ENCODE measurements at places on chromosomes 6 and 20.

DNA sequence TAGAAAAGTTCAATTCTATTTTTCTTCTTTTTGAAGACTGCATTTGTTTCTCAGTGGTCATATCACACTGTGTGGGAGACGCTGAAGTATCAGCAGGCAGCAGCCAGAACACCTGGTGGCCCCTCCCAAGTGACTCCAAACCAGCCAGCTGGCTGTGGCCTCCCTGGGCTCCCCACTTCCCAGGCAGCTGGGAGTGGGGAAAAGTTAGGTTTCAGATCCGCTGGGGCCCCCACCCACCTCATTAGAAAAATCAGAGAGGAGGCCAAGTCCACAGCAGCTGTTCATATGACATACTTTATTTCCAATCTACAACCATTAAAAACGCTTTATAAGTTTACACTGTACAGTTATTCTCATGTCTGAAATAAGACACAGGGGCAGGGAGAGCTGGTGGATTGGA lies 3.6 kb upstream of the DSN1 start:
- DNase-seq = no peak

DNA sequence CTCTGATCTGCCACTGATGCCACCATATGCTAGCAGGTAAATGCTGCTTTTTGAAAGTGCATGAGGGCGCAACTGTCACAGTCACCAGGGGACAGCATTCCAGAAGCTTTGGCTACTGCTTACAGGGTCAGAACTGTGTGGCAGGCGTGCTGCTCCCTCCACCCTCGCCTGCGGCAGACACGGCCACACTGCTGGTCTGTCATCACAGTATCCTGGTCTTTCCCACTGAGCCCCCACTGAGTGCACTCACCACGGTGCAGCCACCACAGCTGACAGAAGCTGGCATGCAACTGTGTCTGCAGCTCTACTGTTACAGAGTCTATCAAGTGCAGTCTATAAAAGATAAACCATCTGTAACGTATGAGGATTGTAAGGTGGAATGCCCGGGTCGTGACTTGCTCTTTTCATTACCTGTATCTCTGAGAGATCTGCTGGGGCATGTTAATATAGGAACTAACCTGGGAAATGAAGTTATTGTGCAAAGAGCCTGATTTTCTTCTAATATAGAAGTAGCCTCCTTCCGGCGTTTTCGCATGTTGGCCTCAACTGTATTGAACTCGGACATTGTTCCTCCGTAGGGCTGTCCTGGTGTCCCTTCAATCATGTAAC lies 24.5 kb downstream of the GCLC start:
- DNase-seq = no peak

- DNase-seq = no peak
Observed at GRCh38 chr6:37630281-37630799, 67.3 kb downstream of the MDGA1 start.

- no peak for DNase-seq
Observed at GRCh38 chr6:140017470-140017869, 643.0 kb upstream of the CITED2 start.

- DNase-seq = no peak
Observed at GRCh38 chr6:68633972-68634725, 933 bp upstream of the ADGRB3 start.

DNA sequence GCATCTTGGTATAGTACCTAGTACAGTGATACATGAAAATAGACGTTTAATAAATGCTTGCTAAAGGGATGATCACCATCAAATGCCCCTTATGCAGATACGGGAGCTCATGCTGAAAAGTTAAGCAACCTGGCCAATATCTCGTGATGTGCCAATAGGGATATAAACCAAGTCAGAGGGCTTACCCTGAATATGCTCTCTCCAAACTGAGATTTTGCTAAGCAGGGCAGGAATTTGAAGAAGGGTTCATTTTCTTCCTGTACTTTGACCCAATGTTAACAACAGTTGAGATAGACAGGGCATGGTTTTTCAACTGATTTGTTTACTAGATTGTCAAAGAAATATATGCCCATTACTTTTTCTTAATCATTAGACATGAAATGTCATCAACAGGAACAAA lies 219.3 kb upstream of the PREP start:
- no peak for DNase-seq

DNA sequence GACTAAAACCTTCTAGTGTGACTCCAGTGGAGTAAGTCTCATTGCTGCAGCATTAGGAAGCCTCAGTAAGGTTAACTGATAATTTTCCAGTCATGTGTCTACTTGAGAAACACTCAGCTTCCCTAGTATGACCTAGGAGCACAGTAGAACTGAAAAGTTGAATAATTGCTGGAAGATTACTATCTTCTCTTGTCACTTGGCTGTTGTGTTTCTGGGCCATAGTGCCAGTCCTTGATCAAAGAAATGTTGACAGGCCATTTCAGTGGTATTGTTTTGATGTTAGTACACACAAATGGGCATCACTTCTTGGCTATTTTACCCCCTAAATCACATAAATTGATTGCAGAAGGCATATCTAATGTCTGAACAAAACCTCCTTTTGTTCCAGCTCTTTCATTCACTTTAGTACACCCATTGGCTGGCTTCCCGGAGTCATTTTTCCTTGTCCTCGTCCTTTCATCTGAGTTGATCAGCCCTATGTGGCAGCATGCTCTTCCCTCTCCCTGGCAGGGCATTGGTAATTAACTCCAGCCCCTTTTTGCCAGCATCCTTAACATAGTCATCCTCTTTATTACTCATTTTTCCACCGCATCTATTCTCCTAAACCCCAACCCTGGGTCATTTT lies 6.0 kb downstream of the ENPP3 start:
- no peak for DNase-seq

DNA sequence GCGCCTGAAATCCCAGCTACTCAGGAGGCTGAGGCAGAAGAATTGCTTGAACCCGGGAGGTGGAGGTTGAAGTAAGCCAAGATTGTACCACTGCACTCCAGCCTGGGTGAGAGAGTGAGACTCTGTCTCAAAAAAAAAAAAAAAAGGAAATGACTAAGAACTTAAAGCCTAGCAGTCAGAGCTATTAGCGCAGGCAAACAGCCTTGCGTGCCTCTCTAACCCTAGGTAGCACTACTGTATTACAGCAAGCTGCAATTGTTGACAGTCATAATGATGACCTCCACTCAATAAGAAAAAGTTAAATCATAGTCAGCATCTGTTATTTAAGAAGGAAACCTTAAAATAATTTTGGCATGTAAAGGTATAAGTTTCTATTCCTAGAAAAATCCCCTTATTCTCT lies 14.4 kb downstream of the GSS start:
- DNase-seq = no peak

DNA sequence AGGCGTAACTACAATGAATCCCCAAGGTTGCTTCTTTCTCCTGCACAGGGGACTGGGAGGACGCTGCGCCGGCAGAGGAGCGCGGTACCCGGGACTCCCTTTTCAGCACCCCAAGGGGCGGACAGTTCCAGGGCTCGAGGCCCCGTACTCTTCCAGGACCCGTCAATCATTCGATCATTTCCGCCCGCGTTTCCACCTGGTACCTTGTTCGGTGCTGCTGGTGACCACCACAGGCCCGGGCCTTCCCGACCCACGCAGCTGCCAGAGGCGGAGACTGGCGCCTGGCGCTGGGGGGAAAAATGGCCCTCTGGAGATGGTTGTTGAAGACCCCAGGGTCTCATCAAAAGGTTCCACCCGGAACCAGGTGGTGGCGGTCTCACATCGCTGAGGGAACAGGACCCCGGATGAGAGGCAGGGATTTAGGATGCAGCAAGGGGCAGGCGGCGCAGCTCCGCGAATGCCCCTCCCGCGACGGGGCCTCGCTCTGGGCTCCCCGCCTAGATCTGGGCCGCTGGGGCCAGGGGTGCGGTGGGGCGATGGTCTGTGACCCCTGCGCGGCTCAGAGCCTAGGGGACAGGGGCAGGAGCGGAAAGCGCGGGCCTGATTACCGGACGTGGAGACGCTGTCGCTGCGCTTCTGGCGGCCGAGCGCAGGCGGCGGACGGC lies 744 bp downstream of the VSX1 start:
- no peak for DNase-seq

GRCh38 chr20:37907677-37908401 lies 4.9 kb downstream of the VSTM2L start:
- no peak for DNase-seq

DNA sequence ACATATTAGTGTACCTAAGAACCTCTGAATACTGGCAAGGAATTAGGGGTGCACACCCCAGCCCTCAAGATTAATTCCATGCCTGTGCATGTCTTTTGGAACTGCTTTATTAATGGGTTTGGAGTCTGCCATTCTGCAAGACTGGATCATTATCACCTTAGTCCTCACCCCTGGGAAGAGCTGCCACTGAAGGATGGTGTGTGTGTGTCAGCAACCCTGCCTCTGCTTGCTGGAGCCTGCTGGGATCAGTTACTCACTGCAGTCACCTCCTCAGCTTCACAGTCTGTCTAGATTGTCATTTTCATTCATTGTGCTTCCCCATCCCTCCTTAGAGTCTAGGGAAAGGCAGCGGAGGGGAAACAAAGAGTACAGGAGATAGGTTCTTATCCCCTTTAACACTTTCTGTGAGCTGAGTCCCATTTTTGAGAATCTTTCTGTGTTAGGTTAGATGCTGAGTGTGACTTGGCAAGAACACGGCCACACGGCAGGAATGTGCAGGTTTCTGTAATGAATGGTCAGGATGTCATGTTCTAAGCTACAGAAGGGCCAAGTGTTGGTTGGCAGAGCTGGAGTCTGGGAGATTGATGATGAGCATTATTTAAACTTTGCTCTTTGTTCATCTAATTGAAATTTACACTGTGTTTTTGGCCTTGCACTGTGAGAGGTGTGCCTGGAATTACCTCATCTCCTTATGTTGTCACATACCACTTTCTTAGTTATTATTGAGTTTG lies 21.1 kb downstream of the GHRH start:
- DNase-seq = no peak

DNA sequence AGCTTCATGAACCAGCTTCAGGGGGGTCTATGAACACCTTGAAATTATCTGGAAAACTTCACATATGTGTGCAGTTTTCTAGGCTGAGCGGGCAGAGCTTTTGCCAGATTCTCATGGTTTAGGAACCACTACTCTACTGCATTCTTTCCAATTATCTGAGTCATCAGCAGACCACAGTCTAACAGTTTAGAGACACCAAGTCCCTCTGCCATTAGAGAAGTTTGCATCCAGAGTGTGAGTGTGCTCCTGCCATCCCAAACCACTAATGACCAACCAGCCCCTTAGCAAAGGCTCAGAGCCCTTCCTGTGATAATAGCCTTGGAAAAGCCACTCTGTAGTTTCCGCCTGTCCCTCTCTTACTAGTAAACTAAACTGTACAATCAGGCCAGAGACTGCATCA lies 96.8 kb downstream of the PHACTR1 start:
- DNase-seq = no peak

- no peak for DNase-seq
Observed at GRCh38 chr6:158835616-158836221, 16.6 kb upstream of the EZR start.

DNA sequence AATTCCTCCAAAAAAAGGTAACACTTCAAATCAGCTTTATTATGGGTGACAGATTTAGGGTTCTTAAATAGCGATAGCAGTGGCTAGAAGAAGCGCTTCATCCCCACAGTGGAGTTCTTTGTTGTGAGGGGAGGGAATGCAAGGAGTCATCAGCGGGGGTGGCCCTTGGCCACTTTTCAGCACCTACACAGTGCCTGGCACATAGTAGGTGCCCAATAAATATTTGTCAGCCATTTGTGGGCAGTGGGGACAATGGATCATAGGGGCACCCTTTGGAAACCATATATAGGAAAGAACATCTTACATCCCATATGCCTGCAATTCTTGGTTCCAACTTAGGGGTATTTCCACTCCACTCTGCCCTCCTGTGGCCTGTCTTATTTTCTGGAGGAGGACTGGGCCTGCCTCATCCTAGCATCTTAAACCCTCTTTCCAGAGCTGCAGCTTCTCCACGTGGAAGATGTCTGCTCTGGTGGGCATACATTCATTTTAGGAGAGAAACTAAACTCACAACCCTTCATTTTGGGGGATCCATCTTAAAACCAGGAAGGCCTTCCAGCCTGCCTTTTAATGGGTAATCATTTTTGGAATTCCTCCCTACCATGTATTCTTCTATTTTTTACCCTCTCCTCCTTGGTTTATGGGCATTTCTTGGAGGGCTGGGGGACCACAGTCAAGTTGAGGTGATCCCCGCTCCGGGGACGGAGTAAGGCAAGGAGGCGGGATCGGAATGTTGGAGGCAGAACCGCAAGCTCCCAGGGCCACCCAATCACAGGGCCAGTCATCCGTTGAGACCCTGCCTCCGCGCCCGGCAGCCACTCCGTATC lies 2.6 kb upstream of the GPSM3 start:
- DNase-seq = no peak

- DNase-seq = no peak
Observed at GRCh38 chr6:33933101-33933500, 129.3 kb upstream of the MLN start.

DNA sequence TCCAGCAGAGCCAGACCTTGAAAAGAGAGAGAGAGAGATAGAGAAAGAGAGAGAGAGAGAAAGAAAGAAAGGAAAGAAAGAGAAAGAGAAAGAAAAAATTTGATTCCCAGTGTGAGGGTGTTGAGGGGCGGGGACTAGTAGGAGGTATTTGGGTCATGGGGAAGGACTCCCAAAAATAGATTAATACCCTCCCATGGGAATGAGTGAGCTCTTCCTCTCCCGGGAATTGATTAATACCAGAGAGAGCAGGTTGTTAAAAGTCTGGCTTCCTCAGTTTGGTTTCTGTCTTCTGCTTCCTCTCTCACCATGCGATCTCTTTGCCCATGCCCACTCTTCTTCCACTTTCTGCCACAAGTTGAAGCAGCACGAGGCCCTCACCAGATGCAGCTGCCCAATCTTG lies 28.8 kb upstream of the CFAP206 start:
- no peak for DNase-seq

GRCh38 chr20:35269055-35269781 lies 8.7 kb downstream of the MMP24OS start:
- no peak for DNase-seq

DNA sequence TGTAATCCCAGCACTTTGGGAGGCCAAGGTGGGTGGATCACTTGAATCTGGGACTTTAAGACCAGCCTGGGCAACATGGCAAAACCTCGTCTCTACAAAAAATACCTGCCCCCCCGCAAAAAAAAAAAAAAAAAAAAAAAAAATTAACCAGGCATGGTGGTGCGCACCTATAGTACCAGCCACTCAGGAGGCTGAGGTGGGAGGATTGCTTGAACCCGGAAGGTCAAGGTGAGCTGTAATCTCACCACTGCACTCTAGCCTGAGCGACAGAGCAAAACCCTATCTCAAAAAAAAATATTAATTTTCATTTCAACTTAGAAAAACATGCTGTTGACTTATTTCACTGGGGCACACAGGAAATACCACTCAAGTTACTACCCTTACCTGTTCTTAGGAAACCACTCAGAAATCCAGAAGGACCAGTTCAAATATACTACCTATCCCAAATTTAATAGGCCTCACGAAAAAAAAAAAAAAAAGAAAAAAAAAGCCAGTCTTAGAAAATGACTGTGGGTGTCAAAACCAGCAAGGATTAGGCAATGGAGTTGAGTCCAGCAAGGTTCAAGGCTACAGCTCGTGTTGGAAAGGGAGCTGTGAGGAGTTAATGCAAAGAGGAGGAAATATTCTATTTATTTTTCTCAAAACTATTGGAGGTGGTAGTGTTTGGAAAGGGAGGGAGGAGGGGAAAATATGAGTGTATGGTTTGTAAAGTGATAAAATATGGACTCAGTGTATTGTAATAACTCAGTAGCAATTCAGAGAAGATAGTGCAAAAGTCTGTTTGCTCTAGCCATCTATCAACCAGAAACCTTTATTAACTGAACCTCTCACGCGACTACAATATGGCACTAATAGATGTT lies 33.9 kb upstream of the PIM1 start:
- DNase-seq = no peak

GRCh38 chr20:33833333-33833732 lies 22.2 kb downstream of the CHMP4B start:
- DNase-seq = no peak

GRCh38 chr6:388202-388903 lies 3.2 kb upstream of the IRF4 start:
- DNase-seq = no peak
